Mesothelial cell of epicardium (in vitro differentiated cells): ENCODE measurements at places on chromosomes 13 and 19. TPM values are rescaled to one million over a fixed set of nuclear protein-coding genes. Genes with fewer than 3 reads are reported as not detected.

The ZNF285 gene
- total RNA-seq = 9.8 to 11.6 TPM (median 11.2 TPM) in 3 replicates

The ZNF480 gene
- total RNA-seq = 16.3 to 18.0 TPM (median 18.0 TPM) in 3 replicates

The ATP13A1 gene
- total RNA-seq = 83.8 to 88.3 TPM (median 87.3 TPM) in 3 replicates

The CASP14 gene
- total RNA-seq = not detected in 3 replicates

DNA sequence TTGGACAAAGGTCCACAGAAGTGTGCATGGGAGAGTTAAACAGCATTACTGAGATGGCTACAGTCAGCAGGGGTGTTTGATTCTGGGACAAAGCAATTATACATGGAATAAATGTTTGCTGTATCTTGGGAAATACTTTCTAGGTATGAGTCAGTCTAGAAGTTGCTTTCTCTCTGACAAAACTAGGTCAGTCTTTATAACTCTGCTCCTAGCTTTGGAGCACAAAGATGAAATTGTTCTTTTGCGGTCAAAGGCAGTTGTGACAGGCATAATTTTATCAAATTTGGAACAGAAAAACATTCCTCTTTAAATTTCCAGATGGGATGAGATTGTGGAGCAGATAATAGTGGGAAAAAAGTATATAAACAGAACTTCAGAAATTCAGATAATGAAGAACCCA, 1045.4 kb upstream of the MIR17HG start:
- H3K27ac ChIP-seq = no peak overlapping the region
- no peak for DNase-seq
- H3K4me3 ChIP-seq = no peak overlapping the region
- H3K4me1 ChIP-seq = peaks cover 2% of the 10 kb centered on the region
- no peaks in the 10 kb centered on the region for H3K27me3 ChIP-seq
- H3K36me3 ChIP-seq = no peaks in the 10 kb centered on the region

DNA sequence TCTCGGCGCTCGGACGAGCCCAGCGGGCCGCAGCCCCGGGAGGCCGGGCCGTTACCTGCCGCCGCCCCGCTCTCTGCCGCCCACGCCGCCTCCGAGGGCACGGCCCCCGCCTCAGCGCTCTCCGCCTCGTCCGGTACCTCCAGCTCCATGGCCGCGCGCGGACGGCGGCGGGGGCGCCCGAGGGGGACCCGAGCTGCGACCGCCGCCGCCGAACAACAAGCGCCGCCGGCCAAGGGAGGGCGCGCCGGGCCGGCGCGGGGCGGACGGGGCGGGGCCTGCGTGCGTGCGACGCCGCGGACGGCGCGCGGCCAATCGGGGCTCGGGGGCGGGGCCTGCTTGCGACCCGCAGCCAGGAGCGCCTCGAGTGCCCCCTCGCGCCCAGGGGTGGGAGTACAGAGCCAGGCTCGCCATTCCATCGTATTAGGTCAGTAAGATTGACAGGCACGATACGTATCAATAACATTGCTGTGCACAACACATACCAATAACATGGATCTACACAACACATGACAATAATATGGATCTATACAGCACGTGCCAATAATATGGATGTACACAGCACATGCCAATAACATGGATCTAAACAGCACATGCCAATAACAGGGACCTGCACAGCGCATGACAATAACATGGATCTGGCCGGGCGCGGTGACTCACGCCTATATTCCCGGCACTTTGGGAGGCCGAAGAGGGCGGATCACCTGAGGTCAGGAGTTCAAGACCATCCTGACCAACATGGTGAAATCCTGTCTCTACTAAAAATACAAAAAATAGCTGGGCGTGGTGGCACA, at the start of gene PIP5K1C:
Gene PIP5K1C, minus strand, starts transcription at position 227 of the 791 bp plus-strand sequence. Its CDS starts 78 bp downstream, at position 149.
- H3K27me3 ChIP-seq = no peaks in the 10 kb centered on the region
- H3K4me1 ChIP-seq = peaks cover 15% of the 10 kb centered on the region
- DNase-seq = peak; percentile 97
- no peaks in the 10 kb centered on the region for H3K36me3 ChIP-seq
- H3K27ac ChIP-seq = peak within 1 kb of the TSS; percentile 82
- peak within 1 kb of the TSS; percentile 83 for H3K4me3 ChIP-seq

- no peaks in the 10 kb centered on the region for H3K27me3 ChIP-seq
- no peak overlapping the region for H3K27ac ChIP-seq
- no peak for DNase-seq
Measured at GRCh38 chr19:38880076-38880881, 2.2 kb upstream of the RINL start.

GRCh38 chr13:48892053-48892687, 83.5 kb upstream of the FNDC3A start:
- H3K27me3 ChIP-seq = peaks cover 4% of the 10 kb centered on the region
- no peak overlapping the region for H3K4me3 ChIP-seq
- H3K36me3 ChIP-seq = no peaks in the 10 kb centered on the region
- no peak overlapping the region for H3K27ac ChIP-seq
- no peaks in the 10 kb centered on the region for H3K4me1 ChIP-seq

GRCh38 chr13:45167611-45168554, 33.0 kb downstream of the KCTD4 start:
- no peak overlapping the region for H3K27ac ChIP-seq
- no peak overlapping the region for H3K4me3 ChIP-seq
- H3K27me3 ChIP-seq = no peaks in the 10 kb centered on the region

DNA sequence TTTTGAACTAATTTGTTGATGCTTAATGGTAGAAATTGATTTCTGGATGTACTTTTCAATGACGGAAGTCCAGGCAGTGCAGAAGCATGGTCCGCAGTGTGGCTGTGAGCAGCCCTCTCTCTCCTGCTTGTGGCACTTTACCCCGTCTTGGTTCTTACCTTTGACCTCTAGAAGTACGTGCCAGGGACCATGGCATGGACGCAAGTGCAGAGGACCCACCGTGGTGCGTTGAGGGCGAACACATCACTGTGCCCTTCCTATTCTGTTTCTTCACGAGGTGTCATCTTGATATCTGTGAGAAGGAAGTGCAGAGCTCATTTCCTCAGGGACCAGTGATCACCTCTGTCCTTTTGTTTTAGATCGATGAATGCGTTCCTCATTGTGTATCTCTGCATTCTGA, 135.2 kb downstream of the ATP11A start:
- DNase-seq = no peak
- H3K4me3 ChIP-seq = no peak overlapping the region
- no peaks in the 10 kb centered on the region for H3K4me1 ChIP-seq

DNA sequence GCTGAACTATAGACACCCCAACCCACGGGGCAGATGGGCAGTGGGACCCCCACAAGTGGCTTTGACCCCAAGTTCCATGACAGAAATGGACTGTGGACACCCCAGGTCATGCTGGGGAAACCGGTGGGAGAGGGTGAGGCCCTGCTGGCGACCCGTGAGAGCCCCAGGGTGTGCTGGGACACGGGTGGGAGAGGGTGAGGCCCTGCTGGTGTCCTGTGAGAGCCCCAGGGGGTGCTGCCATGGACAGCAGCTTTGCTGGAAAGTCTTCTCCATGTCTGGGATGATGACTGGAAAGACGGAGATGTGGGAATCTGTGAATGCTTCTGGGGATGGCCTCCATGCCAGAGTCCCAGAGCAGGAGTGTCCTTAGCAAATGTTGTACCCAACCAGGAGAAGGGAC, 148.4 kb downstream of the URI1 start:
- no peak overlapping the region for H3K27ac ChIP-seq
- no peak overlapping the region for H3K4me3 ChIP-seq
- H3K4me1 ChIP-seq = no peaks in the 10 kb centered on the region
